GM12891 (cell line): ENCODE measurements at places on chromosomes 13 and 19.

DNA sequence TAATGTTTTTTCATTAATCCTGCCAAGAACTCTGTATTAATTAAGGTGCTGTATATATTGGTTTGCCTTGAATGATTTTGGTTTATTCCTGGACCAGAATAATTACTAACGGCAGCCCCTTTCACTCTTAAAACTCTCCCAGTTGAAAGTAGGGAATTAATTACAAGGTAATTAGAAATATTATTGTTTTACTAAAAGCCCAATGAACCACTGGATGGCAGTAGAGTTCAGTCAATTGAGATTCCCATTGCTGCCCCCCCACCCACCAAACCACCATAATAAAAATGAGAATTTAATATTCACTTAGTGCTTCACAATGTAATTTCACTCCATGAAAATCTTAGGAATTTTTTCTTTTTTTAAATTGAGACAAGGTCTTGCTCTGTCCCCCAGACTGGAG is 13.7 kb downstream of the WBP4 start:
- no peak for DNase-seq

DNA sequence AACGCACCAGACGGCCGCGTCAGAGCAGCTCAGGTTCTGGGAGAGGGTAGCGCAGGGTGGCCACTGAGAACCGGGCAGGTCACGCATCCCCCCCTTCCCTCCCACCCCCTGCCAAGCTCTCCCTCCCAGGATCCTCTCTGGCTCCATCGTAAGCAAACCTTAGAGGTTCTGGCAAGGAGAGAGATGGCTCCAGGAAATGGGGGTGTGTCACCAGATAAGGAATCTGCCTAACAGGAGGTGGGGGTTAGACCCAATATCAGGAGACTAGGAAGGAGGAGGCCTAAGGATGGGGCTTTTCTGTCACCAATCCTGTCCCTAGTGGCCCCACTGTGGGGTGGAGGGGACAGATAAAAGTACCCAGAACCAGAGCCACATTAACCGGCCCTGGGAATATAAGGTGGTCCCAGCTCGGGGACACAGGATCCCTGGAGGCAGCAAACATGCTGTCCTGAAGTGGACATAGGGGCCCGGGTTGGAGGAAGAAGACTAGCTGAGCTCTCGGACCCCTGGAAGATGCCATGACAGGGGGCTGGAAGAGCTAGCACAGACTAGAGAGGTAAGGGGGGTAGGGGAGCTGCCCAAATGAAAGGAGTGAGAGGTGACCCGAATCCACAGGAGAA is 1.9 kb downstream of the PPP1R12C start:
- no peak for DNase-seq

DNA sequence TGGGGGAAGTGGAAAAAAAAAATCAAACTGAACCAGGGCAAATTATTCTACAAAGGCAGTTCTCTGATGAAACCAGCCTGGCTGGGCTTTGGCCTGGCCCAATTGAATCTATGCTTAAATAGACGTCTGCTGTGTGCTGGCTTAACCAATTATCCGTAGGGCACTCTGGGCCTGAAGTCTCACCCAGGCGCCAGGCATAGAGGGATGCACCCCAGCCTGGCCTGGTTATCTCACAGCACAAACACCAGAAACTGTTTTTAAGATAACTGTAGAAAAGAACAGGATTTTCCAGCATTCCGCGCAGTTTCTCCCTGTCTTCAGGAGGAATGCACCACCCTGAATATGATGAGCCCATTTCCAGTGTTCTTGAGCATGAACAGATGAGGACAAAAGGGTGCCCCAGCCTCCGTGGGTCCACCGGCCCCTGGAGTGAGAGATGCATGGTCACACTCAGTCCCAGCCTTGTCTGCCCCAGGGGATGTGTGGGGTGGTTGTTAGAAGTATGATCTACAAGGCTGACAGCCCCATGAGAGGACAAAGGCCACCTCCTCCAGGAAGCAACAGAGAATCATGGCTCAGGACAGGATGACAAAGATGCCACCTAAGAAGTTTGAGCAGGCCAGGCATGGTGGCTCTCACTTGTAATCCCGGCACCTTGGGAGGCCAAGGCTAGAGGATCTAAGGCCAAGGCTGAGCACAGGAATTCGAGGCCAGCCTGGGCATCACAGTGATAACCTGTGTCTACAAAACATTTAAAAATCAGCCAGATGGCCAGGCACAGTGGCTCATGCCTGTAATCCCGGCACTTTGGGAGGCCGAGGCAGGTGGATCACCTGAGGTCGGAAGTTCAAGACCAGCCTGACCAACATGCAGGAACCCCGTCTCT is 50.2 kb downstream of the PEPD start:
- no peak for DNase-seq

DNA sequence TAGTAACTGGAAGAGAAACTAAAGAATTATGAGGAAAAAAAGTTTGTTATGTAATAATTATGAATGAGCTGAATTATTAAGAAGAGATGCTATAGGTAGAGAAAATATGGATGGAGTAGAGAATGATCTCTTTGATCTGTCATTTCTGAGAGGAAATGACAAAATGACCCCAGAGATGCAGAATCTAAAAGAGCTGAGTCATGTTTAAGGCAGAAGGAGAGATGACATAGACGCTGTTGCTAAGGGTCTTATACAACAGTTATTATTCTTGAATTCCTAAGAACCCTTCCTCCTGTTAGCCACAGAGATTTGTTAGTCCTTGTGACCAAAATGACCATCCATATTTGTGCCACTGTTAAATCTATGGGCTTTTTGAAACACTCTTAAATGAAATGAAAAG is 58.3 kb upstream of the FREM2 start:
- DNase-seq, result no peak

DNA sequence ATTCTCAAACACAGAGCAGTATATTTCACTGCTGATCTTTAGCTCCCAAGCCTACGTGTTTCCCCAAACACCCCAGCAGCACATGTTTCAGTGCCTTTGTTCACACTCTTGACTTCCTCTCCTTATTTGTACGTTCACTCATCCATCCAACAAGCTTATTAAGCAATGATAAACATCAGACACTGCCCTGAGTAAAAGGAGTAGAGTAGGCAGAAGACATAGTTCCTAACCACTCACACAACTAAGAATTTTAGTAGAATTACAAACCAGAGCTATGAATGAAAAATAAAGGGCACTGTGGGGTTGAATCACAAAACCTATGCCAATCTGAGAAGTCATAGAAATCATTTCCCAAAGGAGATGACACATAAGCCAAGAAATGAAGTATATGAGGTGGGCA is 213.5 kb downstream of the DIAPH3 start:
- no peak for DNase-seq

DNA sequence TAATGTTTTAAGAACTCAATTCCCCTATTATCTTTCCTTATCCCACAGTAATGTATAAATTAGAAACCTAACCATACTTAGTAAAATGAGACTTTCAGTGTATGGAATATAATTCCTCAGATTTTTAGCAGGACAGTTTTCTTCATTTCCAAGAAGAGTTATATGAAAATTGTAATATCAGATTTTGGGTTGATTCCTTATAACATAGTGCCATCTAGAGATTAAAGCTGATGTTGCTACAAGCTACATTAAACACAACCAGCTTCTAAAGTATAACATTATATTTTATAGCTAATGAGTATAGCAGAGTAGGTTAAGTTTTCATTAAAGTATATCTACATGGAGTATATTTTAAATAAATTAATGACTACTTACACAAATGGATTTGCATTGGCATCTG is 99.7 kb upstream of the MIR17HG start:
- no peak for DNase-seq

DNA sequence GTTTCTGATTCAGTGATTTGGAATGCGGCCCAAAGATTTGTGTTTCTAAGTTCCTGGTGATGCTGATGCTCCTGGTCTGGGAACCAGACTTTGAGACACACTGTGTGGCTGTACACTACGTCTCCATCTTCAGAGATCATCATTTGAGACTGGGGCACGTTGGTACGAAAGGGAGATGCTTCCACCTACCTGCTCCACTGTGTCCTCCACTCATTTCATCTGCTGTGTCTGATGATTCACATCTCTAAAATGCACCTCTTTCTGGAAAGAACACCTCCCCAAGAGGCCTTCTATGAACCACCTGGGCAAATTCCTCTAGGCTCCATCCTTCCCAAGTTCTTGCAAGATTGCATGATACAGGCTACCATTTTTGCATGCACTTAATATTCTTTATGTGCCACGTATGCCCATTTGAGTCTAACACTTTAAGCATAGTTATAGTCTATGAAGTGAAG is 58.6 kb downstream of the ERCC5 start:
- no peak for DNase-seq

GRCh38 chr13:66994517-66995202 is 235.5 kb downstream of the PCDH9 start:
- no peak for DNase-seq

DNA sequence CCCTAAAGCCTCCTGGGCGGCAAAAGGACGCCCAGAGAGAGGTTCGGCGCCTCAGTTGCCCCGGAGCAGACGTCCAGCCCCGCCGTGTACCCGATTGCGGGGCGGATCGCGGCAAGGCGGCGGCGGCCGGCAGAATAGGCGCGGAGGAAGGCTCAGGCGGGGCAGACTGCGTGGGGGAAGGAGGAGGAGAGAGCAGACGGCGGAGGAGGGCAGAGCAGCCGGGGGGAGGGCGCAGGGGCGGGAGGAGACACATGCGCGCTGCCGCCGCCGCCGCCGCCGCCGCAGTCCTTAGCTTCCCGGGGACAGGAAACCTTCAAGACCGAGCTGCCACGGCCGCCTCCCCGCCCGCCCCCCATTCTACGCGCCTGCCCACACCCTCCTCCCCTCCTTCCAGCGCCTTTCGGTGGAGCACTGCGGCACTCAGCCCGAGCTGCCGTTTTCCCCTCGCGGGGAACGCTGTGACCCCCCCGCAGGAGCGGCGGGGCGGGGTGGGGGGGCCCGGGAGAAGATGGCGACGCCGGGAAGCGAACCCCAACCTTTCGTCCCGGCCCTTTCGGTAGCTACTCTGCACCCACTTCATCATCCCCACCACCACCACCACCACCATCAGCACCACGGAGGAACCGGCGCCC is at the start of gene LRCH1:
TSS of gene LRCH1 (plus strand) at position 282 of the 632 bp plus-strand sequence. CDS start at position 509, 227 bp downstream.
- peak; percentile 83 for DNase-seq
